ENCODE measurements at places on chromosomes 16 and 17.

DNA sequence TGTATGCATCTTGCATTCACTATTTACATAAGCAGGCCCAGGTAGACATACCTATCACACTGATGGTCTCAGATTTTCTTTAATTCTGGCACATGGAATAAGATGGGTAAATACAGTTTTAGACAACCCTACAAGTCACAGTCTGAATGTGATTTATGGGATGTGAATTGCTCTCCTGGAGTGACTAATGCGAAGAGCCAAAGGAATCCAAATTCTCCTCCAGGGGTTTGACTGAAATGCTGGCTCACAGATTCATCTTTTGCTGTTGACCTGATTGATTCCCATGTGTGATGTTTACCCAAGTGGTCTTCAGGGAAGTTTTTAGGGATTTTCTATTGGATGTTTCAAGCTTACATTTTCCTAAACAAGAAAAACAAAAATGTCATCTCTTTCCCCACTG, 277.9 kb upstream of the MON1B start:
- no peak for DNase-seq

DNA sequence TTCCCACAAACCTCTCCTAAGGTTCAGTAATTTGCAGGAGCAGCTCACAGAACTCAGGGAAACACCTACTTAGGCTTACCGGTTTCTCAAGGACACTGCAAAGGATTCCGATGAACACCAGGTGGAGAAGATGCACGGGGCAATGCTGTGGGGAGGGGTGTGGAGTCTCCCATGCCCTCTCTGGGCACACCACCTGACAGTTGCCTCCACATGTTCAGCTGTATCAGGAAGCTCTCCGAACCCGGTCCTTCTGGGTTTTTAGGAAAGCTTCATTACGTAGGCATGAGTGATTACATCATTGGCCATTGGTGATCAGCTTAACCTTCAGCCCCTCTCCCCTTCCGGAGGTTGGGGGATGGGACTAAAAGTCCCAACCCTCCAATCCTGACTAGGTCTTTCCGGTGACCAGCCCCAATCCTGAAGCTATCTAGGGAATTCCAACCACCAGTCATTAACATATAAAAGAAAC, 21.6 kb downstream of the C17orf58 start:
- DNase-seq = no peak

- no peak for DNase-seq
Measured at GRCh38 chr16:23974223-23974622, 138.4 kb downstream of the PRKCB start.

DNA sequence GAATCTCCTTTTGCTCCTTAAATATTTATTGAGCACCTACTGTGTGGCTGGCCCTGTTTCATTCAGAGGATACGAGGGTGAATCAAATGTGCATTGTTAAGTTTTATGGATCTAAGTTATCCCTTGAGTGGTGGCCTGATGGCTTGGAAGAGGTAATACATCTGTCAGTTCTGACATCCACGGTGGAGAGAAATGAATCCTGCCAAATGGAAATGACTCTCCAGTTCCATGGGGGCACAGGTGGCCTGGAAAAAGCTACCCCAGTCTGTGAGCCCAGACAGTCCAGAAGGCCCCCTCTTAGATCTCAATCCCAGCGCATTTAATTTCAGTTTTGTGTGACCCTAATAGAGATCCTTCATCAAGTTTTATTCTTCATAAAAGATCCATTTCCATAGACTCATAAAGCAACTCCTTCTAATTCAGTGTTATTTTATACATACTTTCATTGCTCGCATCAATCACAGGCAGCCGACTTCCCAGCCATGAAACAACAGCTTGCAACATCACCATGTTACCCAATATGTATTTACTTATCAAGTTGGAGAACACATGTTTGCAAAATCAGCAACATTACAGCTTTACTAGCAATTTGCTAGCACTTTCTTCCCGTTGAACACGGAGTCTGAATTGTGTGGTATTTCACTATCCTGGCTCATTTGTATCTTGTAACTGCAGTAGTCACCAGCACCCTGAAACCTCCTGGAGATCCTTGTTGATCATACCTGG, 334.8 kb upstream of the HSBP1 start:
- no peak for DNase-seq

- no peak for DNase-seq
Measured at GRCh38 chr17:55521186-55521585, 9.9 kb upstream of the SMIM36 start.

GRCh38 chr16:55494994-55495421, 13.9 kb upstream of the LPCAT2 start:
- DNase-seq = no peak

DNA sequence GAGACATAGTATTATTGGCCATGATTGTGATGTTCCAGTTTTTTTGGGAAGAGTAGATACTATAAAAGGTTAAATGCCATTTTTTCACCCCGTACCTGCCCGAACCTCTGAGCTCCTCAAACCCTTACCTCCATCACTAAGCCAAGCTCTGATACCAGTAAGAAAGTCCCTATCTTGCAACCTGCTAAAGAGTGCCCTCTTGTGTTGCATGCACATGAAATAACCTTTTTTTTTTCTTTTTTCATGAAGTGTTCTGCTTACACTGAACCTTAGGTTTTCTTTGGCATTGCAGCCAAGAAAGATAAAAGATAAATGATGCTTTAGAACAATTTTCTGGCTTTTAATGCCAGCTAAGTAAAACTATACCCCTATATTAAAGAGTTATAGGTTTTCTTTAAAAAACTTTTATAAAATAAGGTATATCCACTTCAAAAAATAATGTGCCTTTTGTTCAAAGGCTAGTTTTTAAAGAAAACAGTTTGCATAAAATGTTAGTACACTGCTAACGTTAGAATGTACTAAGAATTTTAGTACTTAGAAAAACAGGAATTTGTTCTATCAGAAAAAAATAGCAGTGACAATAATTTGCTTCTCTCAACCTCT, 295.3 kb upstream of the PMFBP1 start:
- DNase-seq = peak; percentile 1

DNA sequence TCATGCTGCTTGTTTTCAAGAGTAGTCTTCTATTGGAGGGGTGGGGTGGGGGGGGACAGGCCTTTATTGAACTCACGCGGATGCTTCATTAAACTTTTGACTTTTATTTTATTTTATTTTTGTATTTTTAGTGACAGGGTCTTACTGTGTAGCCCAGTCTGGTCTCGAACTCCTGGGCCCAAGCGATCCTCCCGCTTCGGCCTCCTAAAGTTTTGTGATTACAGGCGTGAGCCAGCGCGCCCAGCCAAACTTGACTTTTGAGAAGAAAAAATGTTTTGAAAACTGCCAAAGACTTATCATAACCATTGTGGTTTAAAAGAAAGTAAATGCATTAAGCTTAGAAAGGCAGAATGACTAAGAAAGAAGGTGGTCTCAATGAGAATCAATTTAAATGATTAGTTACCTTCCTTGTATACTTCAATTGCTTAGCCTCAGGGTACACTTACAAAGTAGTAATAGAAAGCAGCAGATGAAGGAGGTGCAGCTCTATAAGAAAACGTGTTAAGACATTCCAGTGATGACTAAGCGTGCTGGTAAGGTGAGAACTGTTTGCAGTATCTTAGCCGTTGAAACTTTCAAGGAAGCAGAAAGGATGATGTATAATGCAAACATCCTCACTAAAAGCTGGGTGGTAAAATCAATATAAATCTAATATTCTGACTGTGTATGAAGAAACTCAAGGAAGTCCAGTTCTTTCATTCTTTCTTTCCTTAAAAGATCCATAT, 1.2 kb downstream of the AP2B1 start:
- no peak for DNase-seq

DNA sequence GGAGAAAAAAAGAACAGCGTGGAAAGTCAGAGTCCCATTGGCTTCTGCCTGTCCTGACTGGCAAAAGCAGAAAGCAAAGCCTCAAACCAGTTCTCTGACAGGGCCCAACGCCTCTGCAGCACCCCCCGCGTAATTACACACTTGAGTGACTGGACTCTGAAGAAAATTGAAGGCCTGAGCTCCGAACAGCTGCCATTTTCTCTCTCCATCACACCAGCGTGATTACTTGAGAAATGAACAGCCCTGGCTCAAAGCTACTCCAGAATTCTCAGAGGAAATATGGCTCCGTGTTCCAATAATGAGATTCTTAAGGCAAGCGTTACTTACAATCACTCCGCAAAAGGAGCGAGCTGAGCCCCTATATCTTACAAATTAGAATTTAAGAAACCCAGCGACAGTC, 142.7 kb upstream of the C17orf78 start:
- no peak for DNase-seq

- no peak for DNase-seq
Measured at GRCh38 chr17:55266051-55266957, 1.5 kb downstream of the HLF start.

GRCh38 chr17:48547808-48548522, 3.1 kb upstream of the HOXB2 start:
- DNase-seq = no peak

DNA sequence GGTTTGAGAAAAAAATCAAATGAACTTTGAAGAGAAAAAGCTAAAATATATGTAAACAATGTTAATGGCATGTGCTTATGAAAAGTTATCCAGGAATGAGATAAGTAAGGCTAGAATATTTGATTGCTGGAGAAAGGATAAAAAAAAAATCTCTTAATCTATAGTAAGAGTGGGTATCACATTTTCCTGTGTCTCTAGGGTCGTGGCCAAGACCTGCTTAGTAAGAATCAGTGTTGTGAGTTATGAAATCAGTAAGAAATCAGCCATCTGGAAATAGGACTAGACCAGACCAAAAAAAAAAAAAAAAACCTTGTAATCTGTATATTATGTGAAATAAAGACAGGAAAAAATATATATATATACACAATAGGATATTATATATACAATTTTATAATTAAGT, 1153.9 kb downstream of the CDH11 start:
- no peak for DNase-seq

DNA sequence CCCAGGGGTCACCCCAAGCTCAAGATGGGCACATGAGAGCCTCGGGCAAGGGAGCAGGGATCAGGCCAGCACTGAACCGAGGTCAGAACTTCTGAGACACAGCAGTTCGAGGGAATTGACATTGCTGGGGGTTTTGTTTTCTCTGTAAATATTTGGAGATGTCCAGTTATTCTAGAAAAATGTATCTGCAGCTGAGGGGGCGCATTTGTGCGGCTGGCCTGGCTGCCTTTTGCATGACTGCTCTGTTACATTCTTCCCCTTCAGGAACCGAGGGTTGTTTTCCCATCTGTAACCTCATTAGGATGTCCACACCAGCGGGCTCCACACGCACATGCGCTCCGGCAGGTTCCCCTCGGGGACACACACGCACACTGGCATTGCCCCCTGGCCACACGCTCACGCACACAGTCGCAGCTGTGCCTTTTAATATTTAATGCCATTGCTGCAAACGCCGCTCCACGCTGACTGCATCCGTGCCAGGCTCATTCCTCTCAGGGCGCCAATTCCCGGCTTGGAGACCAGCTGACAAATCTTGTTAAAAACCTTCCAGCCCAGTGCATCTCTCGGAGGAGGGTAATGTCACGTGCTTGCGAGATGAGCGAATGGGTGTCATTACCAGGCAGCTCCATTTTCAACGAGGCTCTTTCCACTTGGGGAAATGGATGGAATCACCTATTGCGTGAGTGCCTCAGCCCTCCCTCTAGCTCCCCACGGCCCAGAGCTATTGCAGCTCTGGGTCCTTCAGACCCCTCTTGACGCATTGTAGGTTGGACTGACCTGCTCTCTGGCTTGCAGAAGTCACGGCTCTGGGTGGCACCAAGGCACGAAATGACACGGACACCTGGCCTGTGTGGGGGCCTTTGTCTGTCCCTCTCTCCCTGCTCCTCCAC, 13.1 kb downstream of the CCR7 start:
- DNase-seq = no peak

Data from KG1 (cell line).